ENCODE measurements at places on chromosomes 1 and 21. TPM values are rescaled to one million over a fixed set of nuclear protein-coding genes. Genes with fewer than 3 reads are reported as not detected.

- no peak for DNase-seq
These were observed 1.7 kb upstream of the TRIM45 start for GRCh38 chr1:117123274-117123673.

DNA sequence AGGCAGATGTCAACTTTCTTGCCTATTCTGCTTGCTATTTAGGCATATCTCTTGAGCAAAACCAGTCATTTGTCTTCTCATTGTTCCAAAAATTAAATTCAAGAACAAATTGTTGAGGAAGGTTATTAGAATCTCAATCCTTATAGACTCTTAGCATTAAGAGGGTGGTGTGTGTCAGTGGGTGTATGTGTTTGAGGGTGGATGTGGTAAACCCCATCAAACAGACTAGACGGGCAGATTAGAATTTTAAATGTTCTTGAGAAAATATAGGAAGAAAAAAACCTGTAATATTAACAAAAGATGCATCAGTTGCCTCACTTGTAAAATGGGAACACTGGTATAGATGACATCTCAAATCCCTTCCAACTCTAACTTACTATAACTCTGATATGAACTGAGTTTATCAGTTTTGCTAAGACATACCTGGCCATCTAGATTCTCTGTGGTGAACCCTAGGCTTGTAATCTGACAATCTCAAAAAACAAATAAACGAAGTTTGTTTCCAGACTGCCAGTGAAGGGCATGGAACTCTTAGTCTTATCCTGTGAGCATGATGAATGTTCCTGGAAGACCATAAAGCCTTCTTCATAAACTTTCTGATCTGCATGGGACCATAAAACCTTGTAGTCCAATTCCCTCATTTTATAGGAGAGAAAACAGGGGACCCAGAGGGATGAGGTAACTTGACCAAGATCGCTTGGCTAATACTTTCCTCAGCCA, 176.3 kb upstream of the SGIP1 start:
- DNase-seq: no peak

GRCh38 chr1:222920169-222920568, 105.3 kb downstream of the DISP1 start:
- DNase-seq: no peak

GRCh38 chr1:106621853-106622252, 434.6 kb upstream of the PRMT6 start:
- DNase-seq: no peak

DNA sequence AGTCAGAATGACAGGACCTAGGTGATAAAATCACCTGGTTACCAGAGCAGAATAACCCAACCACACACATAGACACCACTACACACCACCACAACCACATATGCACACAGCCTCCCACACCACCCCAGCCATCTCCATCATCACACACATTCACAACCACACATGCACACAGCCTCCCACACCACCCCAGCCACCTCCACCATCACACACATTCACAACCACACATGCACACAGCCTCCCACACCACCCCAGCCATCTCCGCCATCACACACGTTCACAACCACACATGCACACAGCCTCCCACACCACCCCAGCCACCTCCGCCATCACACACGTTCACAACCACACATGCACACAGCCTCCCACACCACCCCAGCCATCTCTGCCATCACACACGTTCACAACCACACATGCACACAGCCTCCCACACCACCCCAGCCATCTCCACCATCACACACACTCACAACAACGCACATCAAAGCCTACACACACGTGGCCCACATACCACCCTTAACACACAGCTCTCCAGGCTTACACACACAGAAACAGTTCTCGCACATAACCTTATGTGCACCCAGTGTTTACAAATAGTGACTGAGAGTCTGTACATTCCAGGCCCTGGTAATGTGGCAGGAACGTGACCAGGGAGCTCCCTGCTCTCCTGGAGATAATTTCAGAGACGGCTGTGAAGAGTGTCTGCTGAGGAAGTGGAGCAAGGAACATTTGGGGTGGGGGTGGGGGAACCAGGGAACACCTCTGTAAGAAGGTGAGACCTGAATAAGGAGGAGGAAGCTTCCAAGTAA, 3.3 kb upstream of the GJB3 start:
- DNase-seq: no peak

GRCh38 chr1:52057255-52057654, 1.2 kb downstream of the BTF3L4 start:
- DNase-seq: no peak

DNA sequence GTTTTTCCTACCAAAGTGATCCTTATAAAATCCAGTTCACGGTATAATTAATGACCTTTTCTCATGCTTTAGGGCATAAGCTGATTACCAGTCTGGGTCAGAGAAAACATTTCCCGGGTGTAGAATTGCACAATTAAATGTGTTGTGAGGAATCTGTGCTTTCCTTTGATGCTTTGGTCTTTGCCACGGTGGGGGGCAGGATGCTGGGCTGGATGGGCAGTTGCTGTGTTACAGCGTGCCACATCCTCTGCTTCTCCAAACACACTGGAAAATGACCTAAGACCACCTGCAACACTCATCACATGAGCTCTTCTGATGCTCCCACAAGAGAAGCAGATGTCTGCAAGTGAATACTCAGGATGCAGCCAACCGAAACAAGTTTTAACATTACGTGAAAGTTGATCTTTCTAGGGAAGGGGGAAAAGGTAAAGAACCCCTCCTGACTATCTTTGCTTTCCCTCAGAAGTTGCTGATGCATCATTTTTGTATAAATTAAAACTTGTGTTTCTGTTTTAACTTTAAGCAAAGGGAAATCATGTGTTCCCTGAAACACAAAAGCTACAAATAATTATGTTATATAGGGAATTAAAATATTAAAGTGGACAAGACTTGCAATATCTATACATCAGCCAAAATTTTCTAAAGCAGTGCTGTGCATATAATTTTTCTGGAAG, 515.3 kb upstream of the NR5A2 start:
- DNase-seq: no peak

DNA sequence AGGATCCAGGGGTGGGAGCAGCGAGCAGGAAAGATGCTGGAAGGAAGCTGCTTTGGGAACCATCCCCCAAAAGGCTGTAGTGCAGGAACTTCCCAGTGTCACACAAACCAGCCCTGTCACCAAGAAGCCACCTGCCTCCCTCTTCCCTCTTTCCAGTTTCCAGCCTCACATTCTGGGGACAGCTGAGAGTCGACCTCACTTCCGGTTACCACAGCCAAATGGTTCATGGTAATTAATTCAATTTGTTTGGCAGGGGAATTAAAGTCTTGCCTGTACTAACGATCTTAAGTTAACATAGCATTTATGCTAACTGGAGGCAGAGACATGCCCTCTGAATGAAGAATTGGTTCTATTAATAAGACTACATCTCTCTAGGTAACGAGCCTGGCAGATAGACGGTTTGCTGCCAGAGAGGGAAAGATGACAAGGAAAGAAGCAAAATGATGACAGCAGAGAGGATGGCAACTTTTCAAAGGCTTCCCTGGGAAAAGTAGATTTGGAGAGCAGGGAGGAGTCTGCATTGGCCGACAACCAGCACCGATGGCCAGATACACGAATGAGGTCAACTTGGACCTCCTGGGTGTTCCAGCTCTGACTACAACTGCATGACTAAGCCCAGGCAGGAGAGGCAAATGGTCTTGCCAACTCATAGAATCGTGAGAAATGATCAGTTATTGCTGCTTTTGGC, 64.1 kb downstream of the TMCO4 start:
- DNase-seq: peak; percentile 98

DNA sequence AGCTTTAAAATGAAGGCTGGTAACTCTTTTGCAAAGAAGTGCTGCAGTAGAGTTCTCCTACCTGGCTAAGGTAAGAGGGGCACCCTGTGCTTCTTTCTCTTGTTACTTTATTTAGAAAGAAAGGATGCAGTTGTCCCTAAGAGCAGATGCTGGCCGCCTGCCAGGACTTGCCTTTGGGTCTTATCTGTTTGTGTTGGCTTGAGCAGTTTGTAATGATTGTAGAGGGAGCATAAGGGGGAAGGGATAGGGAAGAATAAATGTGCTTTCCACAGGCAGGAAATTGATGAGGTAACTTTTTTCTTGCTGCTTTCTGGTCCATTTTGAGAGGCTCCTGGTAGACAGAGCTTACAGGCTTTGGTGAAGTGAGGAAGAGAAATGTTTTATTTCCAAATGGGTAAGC, 229.6 kb downstream of the HHAT start:
- DNase-seq: no peak

- no peak for DNase-seq
These were observed 646 bp downstream of the DNAJB4 start for GRCh38 chr1:78005448-78005722.

- DNase-seq: peak; percentile 91
These were observed 225.7 kb downstream of the GREM2 start for GRCh38 chr1:240385985-240386978.

GRCh38 chr21:44513389-44514217, 26.4 kb downstream of the KRTAP10-1 start:
- no peak for DNase-seq

DNA sequence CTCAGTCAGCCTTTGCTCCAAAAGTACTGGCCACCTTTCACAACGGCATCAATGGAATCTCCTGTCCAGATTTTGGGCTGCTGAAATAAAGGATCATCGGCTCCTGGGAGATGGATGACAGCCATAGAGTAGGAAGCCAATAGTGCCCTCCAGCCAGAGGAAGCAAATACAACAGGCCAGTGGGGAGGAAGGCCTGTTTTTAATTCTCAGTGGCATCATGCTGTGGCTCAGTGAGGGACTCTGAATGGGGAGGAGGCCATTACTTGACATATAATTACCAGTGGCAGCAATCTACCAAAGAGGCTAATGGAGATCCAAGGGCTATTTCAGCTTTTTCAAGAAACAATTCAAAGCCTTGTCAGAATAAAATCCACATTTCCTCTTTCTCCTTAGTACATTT, 26.7 kb downstream of the COLGALT2 start:
- no peak for DNase-seq

- no peak for DNase-seq
These were observed 65.9 kb upstream of the L1TD1 start for GRCh38 chr1:62128745-62129144.

DNA sequence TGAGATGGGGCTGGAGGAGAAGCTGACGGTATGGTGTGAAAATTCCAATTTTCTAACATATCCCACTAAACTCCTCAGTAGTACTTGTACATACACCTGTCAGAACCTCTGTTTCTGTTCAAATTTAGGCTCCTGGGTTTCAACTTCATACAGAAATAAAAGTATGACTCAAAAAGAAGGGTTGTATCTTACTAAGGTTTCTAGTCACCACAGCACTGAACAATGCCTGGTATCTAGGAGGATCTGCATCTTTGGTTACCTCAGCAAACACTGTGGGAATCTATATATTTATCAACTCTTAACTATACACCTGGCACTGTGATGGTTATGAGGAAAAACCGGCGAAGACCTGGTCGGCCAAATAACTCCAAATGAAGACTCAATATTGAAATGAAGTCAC, 13.8 kb downstream of the RBM34 start:
- DNase-seq: no peak

GRCh38 chr1:82221721-82222120, 421.0 kb downstream of the ADGRL2 start:
- no peak for DNase-seq

DNA sequence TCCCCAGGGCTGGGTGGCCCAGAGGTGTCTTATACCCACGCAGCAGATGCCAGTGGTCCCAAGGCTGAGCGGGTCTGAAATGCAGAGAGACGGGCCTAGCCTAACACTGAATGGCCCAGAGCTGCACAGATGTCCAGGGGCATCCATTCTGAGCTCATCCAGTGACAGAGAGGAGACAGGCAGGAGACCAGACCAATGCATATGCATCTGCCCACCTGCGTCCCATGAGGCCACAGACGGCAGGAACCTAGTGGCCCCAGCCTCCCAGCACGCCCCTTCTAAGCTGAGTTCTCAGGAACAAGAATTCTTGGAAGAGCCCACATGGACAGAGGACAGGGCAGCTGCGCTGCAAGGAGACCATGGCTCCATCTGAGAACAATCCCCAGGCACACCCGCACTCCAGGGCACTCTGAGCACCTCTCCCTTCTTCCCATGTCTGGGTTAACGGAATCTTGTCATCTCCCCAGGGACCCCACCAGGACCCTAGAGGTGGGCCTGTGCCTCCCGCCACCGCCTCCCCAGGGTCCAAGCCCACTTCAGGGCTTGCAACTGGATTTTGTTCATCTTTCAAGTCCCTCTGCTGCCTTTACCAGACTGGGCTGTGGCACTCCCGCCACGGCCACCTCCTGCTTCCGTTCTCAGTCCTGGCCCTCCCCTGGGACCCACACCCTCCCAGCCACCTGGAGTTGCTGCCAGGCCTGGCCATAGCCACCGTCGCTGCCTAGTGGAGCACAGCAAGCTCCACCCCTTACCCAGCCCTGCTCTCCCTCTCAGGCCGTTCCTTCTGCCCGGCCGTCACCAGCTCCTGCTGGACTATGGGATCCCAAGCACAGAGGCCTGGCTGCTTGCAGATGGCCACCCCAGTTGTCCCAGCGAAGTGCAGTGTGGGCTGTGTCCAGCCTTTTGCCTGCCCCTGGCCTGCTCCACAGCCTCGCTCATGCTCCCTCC, 3.3 kb downstream of the WNT3A start:
- DNase-seq: no peak

DNA sequence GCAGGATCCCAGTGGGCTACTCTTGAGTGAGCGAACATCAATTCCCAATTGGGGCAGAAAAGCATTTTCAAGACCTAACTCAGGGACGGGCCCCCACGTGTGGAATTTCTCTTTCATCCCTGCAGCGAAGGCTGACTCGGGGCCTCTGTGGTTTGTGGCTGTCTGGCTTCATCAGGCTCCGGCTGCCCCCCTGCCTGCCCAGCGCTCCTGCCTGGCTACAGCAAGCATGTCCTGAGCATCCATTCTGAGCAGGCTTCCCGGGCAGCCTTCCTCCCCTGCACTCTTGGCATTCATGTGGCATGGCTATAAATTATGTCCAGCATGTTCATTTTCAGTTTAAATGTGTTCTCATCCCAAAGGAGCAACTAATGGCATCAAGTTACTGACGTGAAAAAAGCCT, 588.1 kb downstream of the KIF26B start:
- DNase-seq: no peak

C1orf185 gene
- not detected for total RNA-seq

ITLN1 gene
- total RNA-seq: not detected

NBPF11 gene
- 4.1 TPM for total RNA-seq

DNALI1 gene
- 2.4 TPM for total RNA-seq

LRRC38 gene
- total RNA-seq: not detected

FCRL3 gene
- not detected for total RNA-seq

IL20 gene
- not detected for total RNA-seq

RNF220 gene
- total RNA-seq: 52.1 TPM

WNT2B gene
- total RNA-seq: 2.1 TPM

ARHGEF19 gene
- total RNA-seq: 5.0 TPM

UQCRHL gene
- total RNA-seq: 1.4 TPM

DNM3 gene
- total RNA-seq: 0.47 TPM

MEX3A gene
- total RNA-seq: 3.1 TPM

LCE5A gene
- not detected for total RNA-seq

ASPM gene
- total RNA-seq: 45.5 TPM

RYR2 gene
- not detected for total RNA-seq

Data from HFFc6 (cell line).